Renal pelvis (tissue), 12 donors: ENCODE measurements at places on chromosomes 4 and X.

DNA sequence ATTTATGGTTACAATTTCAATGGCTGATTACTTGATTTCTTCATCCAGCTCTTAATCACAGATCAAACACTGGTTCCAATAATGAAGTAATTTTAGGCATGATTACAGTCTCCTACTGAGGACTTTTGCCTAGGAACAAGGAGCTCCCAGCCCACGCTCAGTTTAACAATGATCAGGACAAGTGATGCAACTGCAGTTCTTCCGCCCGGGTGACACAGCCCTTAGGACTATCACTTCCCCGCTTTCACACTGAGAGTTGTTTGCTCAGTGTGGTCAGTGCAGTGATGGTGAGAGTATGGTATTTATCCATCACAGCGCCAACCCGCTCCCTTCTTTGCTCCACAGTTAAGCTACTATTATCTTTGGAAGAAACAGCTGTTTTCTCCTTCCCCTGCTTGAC, 203.2 kb upstream of the MBNL3 start:
- DNase-seq: no peak

DNA sequence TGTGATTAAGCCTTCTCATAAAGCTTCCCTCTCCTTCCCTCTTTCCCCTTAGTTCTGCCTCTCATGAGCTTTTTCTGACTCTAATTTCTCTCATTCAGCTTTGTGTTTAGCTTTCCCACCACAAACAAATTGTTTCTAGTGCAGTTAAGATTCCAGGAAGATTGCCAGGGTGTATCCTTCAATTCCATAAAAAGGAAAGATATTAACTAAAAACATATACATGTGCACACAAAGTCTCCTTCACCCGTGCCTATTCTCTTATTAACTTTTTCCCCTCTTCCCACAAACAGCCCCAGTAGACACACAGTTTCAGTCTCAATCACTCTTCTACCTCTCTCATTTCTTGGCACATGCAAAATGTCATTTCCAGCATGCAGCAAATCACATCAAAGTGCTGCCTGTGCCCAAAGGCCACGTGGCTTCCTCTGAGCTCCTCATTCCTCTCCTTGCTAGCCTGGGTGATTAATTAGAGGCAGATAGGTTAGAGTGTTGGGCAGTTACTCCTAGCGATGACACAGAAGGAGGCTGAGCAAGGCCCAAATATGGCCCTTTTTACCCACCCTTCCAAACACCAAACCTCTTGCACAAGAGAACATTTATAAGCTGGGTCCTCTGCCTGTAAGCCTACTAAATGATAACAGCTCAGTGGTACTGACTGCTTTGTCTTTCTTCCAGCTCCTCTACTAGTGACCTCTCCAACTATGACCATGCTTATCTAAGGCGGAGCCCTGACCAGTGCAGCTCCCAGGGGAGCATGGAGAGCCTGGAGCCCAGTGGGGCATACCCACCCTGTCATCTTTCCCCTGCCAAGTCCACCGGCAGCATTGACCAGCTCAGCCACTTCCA, 159.6 kb downstream of the SOWAHB start:
- peak; percentile 31 for DNase-seq

DNA sequence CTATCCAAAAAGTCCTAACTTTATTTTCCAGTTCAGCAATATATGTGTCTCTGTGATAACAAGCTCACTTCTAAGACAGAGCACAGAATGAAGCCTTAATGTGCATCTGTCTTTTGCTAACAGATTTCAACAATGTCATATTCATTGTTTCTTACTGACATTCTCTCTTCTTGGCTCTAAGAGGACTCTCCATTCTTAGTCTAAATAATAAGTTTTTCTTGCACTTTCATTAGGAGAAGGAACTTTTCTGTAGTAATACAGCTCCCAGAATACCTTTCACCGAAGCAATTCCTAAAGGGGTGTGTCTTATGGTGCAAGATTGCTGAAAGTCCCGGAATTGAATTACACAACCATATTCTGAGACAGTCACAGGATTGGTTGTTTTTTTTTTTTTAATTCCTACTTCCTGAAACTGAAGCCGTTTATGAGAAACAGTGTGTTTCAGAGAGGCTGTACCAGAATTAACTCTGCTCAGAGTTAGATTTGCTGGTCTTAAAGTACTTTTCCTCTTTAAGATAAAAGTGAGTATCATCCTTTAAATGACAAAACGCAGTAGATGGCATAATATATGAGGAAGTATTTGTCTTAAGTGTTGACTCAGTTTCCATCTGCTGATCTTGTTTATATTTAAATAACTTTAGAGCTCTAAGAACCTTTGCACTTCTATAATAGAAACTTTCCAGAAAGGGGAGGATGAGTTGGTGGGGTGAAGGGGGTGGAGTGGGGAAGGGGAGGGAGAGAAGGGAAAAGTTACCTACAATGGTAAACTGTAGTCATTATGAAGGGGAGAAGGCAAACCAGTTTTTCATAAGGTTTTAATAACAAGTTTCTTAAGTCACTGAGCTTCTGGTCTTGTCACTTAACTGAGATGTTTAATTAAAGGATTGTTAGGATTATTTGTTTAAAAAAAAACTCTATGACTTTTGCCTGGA, at the start of gene ALPK1:
TSS of gene ALPK1 (plus strand) at position 421 of the 932 bp plus-strand sequence.
- peak; percentile 82 for DNase-seq

GRCh38 chr4:114076899-114077570, 97.6 kb upstream of the ARSJ start:
- no peak for DNase-seq

DNA sequence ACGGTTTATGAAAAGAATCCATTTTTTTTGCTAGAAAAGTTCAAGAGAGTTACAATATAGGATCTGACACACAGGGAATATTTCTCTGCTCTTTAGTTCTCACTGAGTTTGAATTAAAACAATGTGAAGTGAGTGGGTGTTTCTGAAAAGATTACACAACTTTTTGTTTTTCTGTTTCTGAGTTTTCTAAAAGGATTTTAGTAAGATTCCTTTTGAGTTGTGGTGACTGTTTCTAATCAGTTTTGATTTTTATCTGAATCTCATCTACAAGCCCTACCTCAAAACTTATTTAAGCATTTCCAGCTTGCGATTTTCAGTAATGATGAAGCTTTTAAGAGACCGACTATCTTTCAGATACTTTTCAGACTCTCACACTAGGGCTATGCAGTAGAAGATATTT, 141.7 kb downstream of the GPAT3 start:
- no peak for DNase-seq

GRCh38 chrX:85065512-85066198, 62.0 kb downstream of the APOOL start:
- no peak for DNase-seq

DNA sequence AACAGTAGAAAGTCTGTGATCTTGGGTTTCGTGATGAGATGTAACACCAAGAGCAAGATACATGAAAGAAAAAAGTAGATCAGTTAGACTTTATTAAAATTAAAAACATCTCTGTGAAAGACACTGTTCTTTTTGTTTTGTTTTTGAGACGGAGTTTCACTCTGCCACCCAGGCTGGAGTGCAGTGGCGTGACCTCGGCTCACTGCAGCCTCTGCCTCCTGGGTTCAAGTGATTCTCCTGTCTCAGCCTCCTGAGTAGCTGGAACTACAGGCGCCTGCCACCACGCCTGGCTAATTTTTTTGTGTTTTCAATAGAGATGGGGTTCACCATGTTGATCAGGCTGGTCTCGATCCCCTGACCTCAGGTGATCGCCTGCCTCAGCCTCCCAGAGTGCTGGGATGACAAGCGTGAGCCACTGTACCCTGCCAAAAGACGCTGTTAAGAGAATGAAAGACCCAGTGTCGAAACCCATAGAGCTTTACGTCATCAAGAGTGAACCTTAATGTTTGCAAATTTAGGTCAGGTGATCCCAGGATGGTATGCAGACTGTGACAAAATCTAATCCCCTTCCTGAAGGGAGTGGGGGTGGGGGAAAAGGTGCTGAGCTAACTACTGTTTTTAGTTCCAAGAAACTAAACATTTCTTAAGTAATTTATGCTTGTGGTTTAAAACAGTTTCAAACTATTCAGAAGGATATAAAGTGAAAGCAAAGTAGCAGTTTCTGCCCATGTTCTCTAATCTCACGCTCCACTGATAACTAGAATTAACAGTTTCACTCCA, 8.0 kb downstream of the OFD1 start:
- no peak for DNase-seq

GRCh38 chr4:121597346-121597934, 99.3 kb downstream of the ANXA5 start:
- DNase-seq: no peak
